ENCODE measurements at places on chromosomes 1 and 21.
A peak's percentile ranks its signal among the peaks of the same experiment; 100 is the strongest.

GRCh38 chr1:219174460-219175211, 958 bp downstream of the LYPLAL1 start:
- no peaks in the 10 kb centered on the region for H3K4me1 ChIP-seq
- H3K27me3 ChIP-seq: no peaks in the 10 kb centered on the region
- DNase-seq: peak; percentile 52
- no peaks in the 10 kb centered on the region for H3K36me3 ChIP-seq
- H3K4me3 ChIP-seq: no peak overlapping the region
- peak overlapping the region; percentile 93 for H3K27ac ChIP-seq

GRCh38 chr1:12619792-12620487, 1.9 kb upstream of the DHRS3 start:
- peaks cover 15% of the 10 kb centered on the region for H3K27me3 ChIP-seq
- peak; percentile 84 for DNase-seq
- peaks cover 32% of the 10 kb centered on the region for H3K4me1 ChIP-seq

- no peaks in the 10 kb centered on the region for H3K27me3 ChIP-seq
- H3K4me1 ChIP-seq: peaks cover 15% of the 10 kb centered on the region
- no peak overlapping the region for H3K4me3 ChIP-seq
These were observed 7.0 kb downstream of the ATP13A2 start for GRCh38 chr1:17004466-17005364.

GRCh38 chr21:35528116-35529042, 479.3 kb upstream of the RUNX1 start:
- peak overlapping the region; percentile 71 for H3K4me3 ChIP-seq
- DNase-seq: no peak
- no peaks in the 10 kb centered on the region for H3K27me3 ChIP-seq
- H3K27ac ChIP-seq: peak overlapping the region; percentile 70

DNA sequence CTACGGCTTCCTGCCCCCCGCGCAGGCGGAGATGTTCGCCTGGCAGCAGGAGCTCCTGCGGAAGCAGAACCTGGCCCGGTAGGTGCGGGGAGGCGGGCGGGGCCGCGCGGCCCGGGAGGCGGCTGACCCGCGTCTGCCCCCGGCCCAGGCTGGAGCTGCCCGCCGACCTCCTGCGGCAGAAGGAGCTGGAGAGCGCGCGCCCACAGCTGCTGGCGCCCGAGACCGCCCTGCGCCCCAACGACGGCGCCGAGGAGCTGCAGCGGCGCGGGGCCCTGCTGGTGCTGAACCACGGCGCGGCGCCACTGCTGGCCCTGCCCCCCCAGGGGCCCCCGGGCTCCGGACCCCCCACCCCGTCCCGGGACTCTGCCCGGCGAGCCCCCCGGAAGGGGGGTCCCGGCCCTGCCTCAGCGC, 16.6 kb downstream of the NOC2L start:
- H3K4me3 ChIP-seq: peak overlapping the region; percentile 41
- no peak overlapping the region for H3K27ac ChIP-seq
- peaks cover 19% of the 10 kb centered on the region for H3K36me3 ChIP-seq

- no peak overlapping the region for H3K4me3 ChIP-seq
- peaks cover 1% of the 10 kb centered on the region for H3K4me1 ChIP-seq
These were observed 173.7 kb upstream of the FGGY start for GRCh38 chr1:59123081-59123681.

DNA sequence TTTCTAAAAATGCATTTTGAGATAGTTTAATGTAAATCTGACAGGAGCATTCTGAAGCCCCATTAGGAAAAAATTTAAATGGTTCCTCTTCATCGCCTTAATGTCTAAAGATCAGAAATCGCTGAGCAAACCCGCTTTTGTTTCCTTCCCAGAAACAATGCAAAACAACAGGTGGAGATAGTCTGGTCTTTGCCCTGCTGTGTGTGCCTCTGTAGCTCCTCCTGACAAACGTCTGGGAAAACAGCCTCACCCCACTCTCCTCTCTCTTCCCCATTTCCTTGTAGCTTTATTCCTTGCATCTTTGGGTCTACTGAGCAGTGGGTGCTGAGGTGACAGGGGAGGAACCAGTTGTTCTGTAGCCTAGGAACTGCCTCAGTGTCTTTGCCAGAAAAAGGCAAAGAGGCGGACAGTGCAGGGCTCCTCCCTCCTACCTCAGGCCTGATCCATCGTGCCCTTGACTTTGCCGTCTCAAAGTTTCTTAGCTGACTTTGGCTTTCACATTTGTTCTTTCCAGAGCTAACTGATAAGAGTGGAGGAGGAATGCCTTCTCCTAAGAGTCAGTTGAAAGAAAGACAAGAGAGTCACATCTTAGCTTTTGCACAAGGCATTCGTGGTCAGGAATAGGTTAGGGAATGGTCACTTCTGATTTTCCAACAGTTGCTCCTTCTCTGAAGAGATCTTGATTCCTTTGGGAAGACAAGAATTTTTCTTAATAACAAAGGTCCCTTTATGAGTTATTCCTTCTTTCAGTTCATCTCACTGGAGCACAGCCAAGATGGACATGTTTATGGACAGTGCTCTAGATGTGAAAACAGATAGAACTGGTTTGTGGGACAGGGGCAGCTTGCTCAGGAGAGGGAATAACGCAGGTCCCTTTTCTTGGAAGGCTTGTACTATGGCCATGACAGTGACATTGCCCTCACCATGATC, 24.9 kb downstream of the SYT11 start:
- H3K4me3 ChIP-seq: no peak overlapping the region
- DNase-seq: peak; percentile 28
- H3K36me3 ChIP-seq: peaks cover 33% of the 10 kb centered on the region
- H3K27ac ChIP-seq: no peak overlapping the region
- peaks cover 5% of the 10 kb centered on the region for H3K4me1 ChIP-seq

- peak overlapping the region; percentile 95 for H3K27ac ChIP-seq
- H3K27me3 ChIP-seq: no peaks in the 10 kb centered on the region
- H3K36me3 ChIP-seq: peaks cover 9% of the 10 kb centered on the region
- peaks cover 21% of the 10 kb centered on the region for H3K4me1 ChIP-seq
- no peak overlapping the region for H3K4me3 ChIP-seq
These were observed 66.9 kb downstream of the GNG12 start for GRCh38 chr1:67766141-67766978.

DNA sequence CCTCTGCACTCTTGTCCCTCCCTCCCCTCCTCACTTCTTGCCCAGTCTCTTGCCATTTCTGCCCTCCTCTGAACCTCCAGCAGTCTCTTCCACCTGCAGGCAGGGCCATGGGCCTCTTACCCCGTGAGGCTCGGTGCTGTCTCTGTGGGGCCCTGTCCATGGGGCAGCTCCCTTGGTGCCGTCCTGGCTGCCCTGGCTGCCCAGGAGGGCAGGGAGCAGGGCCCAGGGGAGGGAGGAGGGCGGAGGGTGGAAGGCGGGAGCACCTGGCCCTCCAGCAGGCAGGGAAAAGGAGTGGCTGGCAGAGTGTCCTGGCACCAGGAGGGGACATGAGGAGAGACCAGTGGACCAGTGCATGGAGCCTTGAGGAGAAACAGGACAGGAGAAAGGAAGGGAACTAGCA, at the start of gene RORC:
TSS of gene RORC (minus strand) at position 198 of the 400 bp plus-strand sequence. CDS start at position 160, 38 bp downstream.
- no peak for DNase-seq
- peaks cover 8% of the 10 kb centered on the region for H3K4me1 ChIP-seq
- H3K27ac ChIP-seq: no peak within 1 kb of the TSS
- no peaks in the 10 kb centered on the region for H3K36me3 ChIP-seq

DNA sequence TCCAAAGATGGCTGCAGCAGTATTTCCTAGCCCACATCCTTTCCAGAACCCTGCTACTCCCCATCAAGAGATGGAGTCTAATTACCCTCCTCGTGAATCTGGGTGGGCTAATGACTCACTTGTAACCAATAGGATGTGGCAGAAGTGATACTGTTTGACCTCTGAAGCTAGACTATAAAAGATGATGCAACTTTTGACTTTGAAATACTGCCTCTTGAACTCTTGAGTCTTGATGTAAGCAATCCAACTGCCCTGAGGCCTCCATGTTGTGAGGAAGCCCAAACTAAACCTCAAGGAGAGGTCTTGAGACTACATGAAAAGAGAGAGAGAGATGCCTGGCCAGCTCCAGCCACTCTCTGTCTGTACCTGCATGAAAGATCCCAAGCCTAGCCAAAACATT, 29.5 kb downstream of the LMO4 start:
- no peaks in the 10 kb centered on the region for H3K36me3 ChIP-seq
- DNase-seq: no peak
- H3K27ac ChIP-seq: no peak overlapping the region
- H3K4me1 ChIP-seq: no peaks in the 10 kb centered on the region
- H3K27me3 ChIP-seq: no peaks in the 10 kb centered on the region

GRCh38 chr1:220326578-220326977, 54.3 kb upstream of the RAB3GAP2 start:
- DNase-seq: peak; percentile 21
- peaks cover 8% of the 10 kb centered on the region for H3K4me1 ChIP-seq
- H3K4me3 ChIP-seq: no peak overlapping the region
- H3K27me3 ChIP-seq: peaks cover 2% of the 10 kb centered on the region
- H3K27ac ChIP-seq: peak overlapping the region; percentile 27
- H3K36me3 ChIP-seq: no peaks in the 10 kb centered on the region

- DNase-seq: no peak
- H3K36me3 ChIP-seq: no peaks in the 10 kb centered on the region
- H3K27me3 ChIP-seq: peaks cover 28% of the 10 kb centered on the region
- H3K27ac ChIP-seq: no peak overlapping the region
- no peak overlapping the region for H3K4me3 ChIP-seq
These were observed 24.2 kb downstream of the PCAT6 start for GRCh38 chr1:202834771-202835547.

DNA sequence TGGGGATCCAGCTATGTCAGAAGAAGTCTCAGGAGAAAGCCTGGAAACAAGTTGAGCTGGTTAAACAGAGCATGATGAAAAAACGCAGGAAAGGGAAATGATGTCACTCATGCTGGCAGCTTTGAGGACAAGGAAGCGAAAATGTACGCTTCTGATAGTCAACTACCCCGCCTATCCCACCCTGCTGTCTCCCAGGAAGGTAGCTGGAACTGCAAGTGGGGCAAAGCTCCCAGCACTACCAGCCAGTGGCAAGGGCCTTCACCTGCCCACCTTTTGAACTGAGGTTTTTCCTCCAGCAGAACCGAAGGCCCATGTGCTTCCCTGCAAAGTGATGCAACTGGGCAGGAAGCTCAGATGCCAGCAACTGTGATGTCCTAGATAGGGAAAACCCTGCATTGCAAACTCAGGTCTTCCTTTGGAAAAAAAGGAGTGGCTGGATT, 6.3 kb upstream of the IL20 start:
- peaks cover 52% of the 10 kb centered on the region for H3K27me3 ChIP-seq
- no peaks in the 10 kb centered on the region for H3K4me1 ChIP-seq
- no peak overlapping the region for H3K27ac ChIP-seq
- no peak for DNase-seq

DNA sequence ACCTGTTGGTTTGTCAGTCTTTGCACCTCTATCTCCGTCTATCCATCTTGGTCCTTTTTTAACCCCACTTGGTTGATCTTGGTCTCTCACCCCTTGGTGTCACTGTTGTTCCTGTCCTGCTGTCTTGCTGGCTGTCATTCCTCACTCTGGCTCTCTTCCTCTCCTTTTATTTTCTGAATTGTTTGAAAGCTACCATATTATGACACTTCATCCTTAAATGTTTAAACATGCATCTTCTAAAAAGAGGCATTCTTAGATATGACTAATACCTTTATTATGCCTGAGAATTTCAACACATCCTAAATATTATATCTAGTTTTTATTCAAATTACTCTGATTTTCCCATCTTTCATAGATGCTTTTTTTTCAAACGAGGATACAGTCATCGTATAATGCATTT, 37.0 kb downstream of the BACH1 start:
- H3K4me3 ChIP-seq: no peak overlapping the region
- H3K27ac ChIP-seq: peak overlapping the region; percentile 41
- no peak for DNase-seq

GRCh38 chr1:178451529-178451928, 45.2 kb downstream of the CLEC20A start:
- DNase-seq: peak; percentile 16
- no peaks in the 10 kb centered on the region for H3K4me1 ChIP-seq
- H3K27ac ChIP-seq: peak overlapping the region; percentile 10
- peaks cover 7% of the 10 kb centered on the region for H3K36me3 ChIP-seq
- no peak overlapping the region for H3K4me3 ChIP-seq

GRCh38 chr1:201456499-201457309, 12.3 kb downstream of the PHLDA3 start:
- no peaks in the 10 kb centered on the region for H3K36me3 ChIP-seq
- H3K27me3 ChIP-seq: no peaks in the 10 kb centered on the region
- H3K4me1 ChIP-seq: peaks cover 40% of the 10 kb centered on the region

GRCh38 chr1:59680044-59680443, 134.7 kb upstream of the HOOK1 start:
- H3K27me3 ChIP-seq: no peaks in the 10 kb centered on the region
- H3K4me3 ChIP-seq: no peak overlapping the region
- H3K36me3 ChIP-seq: no peaks in the 10 kb centered on the region
- H3K27ac ChIP-seq: no peak overlapping the region

DNA sequence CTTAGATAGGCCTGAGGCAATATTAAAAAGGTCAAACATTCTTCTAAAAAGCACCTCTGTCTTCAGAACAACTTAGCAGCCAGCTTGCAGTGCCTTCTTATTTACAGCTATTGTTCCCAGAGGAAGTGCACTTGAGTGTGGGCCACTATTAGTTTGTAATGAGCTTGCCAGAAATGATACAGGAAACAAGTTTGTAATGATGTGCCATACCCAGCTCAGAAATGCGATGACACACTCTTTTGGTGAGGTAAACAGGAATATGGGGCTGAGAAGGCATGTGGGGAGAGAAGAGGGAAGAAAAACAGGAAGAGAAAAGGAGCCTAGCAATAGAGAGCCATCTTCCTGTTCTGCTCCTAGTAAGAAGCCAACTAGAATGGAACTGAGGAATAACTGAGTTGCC, 295.4 kb downstream of the AGBL4 start:
- no peak for DNase-seq
- no peaks in the 10 kb centered on the region for H3K36me3 ChIP-seq
- H3K27me3 ChIP-seq: no peaks in the 10 kb centered on the region
- H3K4me3 ChIP-seq: no peak overlapping the region
- no peaks in the 10 kb centered on the region for H3K4me1 ChIP-seq
- H3K27ac ChIP-seq: no peak overlapping the region

DNA sequence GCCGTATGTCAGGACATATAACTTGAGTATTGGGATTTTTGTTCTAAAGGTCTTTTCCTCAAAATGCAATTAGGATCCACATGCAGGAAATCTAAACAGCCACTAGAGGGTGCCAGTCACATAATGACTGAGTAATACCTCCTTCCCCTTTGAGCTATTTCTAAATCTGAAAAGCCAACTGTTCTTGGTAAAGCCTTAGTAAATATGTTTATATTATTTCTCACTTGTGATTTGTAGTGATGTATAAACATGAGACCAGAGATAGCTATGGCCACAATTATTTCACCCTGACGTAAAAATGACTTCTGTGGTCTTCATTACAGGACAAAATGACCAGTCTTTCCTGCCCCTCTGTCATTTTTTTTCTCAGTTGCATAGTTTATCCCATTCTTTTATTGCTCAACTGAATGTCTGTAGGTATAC, 41.0 kb upstream of the DR1 start:
- no peaks in the 10 kb centered on the region for H3K4me1 ChIP-seq
- peak; percentile 84 for DNase-seq
- H3K4me3 ChIP-seq: no peak overlapping the region
- H3K27me3 ChIP-seq: no peaks in the 10 kb centered on the region
- H3K27ac ChIP-seq: no peak overlapping the region

GRCh38 chr1:27145934-27146354, 9.0 kb downstream of the SLC9A1 start:
- peaks cover 22% of the 10 kb centered on the region for H3K4me1 ChIP-seq
- H3K4me3 ChIP-seq: no peak overlapping the region
- H3K36me3 ChIP-seq: no peaks in the 10 kb centered on the region

All from mesenchymal stem cell (in vitro differentiated cells and primary cell).